ENCODE measurements at places on chromosomes 16 and 17. TPM values are rescaled to one million over a fixed set of nuclear protein-coding genes. Genes with fewer than 3 reads are reported as not detected.

GRCh38 chr17:75756451-75757085 lies 8.4 kb downstream of the GALK1 start:
- no peak for DNase-seq

DNA sequence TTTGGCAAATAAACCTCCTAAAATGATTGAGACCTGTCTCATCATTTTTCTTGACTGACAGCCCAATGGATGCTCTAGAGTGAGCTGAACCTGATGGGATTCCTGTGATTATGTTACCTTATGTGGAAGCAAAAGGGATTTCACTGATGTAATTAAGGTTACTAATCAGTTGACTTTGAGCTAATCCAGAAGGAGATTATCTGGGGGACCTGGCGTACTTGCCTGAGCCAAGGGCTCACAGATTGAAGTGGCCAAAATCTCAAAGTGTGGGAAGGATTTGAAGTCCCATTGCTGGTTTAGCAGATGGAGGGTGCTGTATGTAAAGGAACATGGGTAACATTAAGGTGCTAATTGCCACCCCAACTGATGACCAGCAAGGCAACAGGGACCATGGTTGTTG lies 214.0 kb downstream of the CPPED1 start:
- no peak for DNase-seq

DNA sequence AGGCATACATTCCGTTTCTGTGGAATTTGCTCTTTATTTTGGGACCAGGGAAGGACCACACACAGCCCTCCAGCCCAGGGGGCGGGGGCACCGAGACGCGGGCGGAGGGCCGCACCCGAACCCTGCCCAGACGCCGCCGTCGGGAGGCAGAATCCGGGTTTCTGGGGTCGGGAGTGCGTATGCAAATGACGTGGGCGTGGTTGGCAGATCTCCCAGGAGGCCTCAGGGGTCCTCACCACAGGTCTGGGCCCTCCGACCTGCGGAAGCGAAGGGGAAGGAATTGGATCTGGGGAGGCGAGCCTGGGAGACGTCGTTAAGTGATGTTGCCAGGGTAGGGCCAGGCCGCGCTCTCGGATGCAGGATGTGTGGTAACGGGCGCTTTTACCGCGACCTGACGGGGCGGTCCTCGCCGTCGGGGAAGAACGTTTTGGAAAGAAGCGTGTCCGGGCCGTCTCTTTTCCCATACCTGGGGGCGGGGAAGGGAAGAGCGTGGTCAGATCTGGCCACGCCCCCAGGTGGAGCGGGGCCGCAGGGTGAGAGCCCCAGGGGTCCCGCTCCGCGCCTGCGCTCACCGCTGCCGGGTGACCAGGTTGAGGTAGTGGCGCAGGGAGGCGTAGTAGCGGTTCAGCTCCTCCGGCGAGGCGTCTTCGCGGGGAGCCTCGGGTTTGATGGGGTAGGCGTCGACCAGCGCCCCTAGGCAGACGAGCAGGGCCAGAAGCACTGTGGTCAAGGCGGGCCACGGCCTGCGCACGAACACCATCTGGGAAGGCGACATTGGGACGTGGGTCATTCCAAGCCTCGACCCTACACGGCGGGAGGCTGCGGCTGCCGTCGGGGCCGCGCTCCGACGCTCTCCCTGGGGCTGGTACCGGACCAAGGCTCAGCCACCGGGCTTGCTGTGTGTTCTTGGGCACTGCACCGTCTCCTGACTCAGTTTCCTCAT lies 745 bp downstream of the PYY start:
- no peak for DNase-seq

GRCh38 chr16:66690106-66690847 lies 6.3 kb downstream of the CMTM4 start:
- no peak for DNase-seq

Gene CHD9NB
- 6.4 TPM for total RNA-seq

All from Calu3 (cell line).